ENCODE measurements at places on chromosomes 1 and 21.

DNA sequence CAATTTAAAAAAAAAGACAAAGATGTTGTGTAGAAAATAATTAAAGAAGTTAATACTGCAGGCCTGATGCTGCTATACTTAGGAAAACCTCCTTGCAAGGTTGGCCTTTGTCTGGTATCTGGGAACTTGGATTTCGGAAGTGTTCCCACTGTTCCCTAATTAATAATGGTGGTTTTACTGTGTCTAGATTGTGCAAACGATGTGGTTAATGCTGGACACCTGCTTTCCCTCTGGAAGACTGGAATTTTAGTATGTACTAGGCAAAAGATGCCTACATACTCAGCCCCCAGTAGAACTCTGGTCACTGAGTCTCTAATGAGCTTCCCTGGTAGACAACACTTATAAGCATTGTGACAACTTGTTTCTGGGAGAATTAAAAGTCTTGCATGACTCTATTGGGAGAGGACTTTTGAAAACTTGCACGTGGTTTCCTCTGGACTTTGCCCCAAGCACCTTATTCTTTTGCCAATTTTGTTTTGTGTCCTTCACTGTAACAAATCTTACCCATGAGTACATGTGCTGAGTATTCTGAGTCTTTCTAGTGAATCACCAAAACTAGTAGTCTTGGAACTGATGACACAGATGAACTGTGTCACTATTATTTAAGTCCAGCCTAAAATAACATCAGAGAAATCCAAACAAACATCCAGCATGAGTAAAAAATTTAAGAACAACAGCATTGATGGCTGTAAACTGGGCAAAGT, 40.4 kb downstream of the LIN9 start:
- no peak for DNase-seq

DNA sequence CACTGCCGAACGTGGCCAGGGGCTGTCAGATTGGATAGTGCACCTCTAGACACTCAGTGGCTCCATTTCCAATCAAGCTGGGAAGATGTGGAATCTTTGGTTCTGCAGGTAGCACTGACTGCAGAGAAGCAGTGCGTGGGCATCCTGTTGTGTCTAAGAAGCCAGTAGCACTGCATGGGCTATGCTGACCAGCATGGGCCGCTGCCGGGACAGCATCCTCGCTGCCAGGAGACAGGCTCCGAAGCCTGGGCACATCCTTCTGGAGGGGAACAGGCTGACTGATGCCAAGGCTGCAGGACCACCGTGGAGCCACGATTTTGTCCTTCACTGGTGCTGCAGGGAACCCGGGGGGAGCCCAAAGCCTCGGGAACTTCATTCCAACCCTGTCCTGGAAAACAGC, 649.4 kb downstream of the NPHP4 start:
- no peak for DNase-seq

GRCh38 chr1:69787151-69787550, 219.4 kb downstream of the LRRC7 start:
- DNase-seq: no peak

DNA sequence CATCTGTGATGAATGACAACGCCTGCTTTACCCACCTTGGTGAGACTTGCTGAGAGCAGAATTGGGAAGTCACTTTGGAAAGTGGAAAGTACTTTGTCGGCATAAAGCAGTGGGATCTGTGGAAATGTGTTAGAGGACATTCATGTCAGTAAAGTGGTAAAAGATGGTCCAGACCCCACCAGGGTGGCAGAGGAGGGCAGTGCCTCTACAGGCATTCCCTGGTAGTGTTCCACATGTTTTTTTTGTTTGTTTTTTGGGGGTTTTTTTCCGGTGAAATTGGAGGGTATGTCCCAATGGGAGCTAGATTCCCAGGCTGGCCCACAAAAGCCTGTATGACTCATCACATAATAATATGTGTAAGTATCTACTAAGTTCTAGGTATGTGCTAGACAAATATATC, 80.6 kb downstream of the ELAVL4 start:
- DNase-seq: no peak

GRCh38 chr1:234704106-234704887, 94.3 kb upstream of the IRF2BP2 start:
- no peak for DNase-seq

- DNase-seq: no peak
Measured at GRCh38 chr1:156584813-156585212, 5.3 kb downstream of the TTC24 start.

GRCh38 chr1:176178316-176178715, 28.8 kb downstream of the COP1 start:
- DNase-seq: no peak

GRCh38 chr1:100349246-100349645, 3.1 kb upstream of the CDC14A start:
- DNase-seq: no peak

DNA sequence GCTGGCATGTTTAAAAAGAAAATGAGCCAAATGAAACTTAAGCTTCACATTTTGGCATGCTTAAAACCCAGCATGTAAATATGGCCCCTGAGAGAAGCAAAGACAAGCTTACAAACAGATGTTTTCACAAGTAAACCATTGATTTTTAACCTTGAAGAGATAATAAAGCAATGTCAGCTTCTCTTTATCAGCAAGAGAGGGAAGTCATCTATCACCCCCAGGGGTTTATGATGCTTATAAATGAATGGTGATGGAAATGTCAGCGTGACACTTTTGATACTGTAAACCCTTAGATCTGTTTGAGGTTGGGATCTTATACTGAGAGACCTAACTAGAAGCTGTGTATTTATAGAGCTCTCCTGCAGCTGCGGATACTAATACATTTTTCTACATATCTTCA, 471.3 kb downstream of the PLA2G4A start:
- no peak for DNase-seq

DNA sequence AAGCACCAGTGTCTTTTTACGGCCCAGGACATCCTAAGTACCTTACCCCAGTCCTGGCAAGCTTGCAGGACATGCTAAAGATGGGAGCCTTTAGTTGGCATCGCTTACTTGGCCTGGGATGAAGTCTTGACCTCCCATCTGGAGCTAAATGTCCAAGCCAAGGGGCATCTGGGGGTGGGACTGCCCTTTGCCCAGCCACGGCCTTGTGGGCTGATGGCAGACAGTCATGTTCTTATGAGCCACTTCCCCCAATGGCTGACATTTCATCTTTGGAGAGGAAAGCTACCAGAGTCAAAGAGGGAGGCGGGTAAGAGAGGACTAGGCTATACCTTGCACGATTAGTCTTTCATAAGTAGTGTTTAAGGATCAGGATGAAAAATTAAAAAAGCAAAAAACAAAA, 32.2 kb downstream of the OPTC start:
- no peak for DNase-seq

- no peak for DNase-seq
Measured at GRCh38 chr1:160416369-160416768, 16.0 kb downstream of the VANGL2 start.

- no peak for DNase-seq
Measured at GRCh38 chr1:210917560-210918169, 216.3 kb downstream of the KCNH1 start.

DNA sequence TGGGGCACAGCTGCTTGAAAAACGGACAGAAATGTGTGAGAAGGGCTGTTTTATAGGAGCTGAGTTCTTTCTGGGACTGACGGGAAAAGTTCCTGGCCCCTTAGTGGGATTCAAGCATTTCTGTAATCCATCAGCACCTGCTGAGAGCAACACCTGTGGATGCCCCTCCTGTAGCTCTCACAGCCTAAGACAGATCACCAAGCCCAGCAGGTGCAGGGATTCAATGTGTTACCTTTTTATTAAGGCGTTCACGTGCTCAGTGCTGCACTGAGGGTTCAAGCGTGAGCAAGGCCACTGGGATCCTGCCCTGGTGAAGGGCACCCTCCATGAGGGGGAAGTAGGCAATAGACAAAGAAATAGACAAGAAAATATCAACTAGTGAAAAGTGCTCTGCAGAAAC, 14.9 kb downstream of the OLFML2B start:
- no peak for DNase-seq

GRCh38 chr21:10521091-10521598, at the start of gene TPTE:
TSS of gene TPTE (plus strand) at chr21:10521583. CDS start at chr21:10538724, 17,141 bp downstream.
- no peak for DNase-seq

DNA sequence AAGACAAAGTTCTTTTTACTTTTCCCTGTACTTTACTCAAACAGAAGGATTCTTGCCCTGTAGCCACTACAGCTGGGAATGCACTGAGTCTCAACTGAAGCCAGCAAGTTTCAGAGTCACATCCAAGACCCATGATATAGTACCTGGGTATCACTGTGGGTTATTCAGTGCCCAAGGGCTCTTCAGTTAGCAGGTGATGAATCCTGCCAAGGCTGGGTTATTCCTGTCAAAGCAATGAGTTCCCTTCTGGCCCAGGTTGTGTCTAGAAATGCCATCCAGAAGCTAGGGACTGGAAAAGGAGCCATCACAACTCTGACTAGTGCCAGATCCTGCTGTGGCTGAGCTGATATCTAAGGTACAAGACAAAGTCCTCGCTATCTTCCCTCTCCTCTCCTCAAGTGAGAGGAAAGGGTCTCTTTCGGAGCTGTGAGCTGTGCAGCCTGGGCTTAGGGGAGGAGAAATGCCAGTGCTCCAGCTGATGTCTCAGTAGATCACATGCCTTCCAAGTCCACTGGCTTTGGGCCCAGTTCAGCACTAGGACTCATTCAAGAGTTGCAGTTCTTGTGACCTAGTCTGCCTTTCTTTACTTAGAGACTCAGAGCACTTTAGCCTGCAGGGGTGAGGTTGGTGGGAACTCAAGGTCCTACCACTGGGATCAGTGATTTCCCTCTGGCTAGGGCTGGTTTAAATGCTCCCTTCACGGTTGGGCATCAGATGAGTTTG, 369.4 kb downstream of the TBX15 start:
- no peak for DNase-seq

- DNase-seq: no peak
Measured at GRCh38 chr1:229325401-229325800, 17.4 kb downstream of the CCSAP start.

GRCh38 chr1:89733748-89734147, 87.1 kb upstream of the LRRC8D start:
- DNase-seq: no peak

- DNase-seq: no peak
Measured at GRCh38 chr1:50197216-50197615, 88.5 kb downstream of the ELAVL4 start.

DNA sequence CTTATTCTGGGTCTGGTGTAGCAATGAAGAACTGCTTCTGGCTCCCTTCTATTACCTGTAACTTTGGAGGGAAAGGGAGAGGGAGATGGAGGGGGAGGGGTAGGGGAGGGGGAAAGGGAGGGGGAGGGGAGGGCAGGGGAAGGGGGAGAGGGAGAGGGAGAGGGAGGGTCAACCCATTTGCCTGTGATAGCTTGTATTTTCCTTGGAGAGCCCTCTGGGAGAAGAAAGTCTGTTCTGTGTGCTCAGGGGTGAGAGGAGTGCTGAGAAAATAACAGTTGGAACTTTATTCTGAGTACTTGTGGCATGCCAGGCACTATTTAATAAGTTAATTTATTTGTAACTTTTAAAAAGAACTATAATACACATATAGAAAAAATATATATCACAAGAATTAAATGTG, 70.7 kb upstream of the TSPAN2 start:
- no peak for DNase-seq

- DNase-seq: no peak
Measured at GRCh38 chr1:153348511-153349362, at the start of gene PGLYRP4. TSS of gene PGLYRP4 (minus strand) at chr1:153348841. CDS start at chr1:153347932, 909 bp downstream.

DNA sequence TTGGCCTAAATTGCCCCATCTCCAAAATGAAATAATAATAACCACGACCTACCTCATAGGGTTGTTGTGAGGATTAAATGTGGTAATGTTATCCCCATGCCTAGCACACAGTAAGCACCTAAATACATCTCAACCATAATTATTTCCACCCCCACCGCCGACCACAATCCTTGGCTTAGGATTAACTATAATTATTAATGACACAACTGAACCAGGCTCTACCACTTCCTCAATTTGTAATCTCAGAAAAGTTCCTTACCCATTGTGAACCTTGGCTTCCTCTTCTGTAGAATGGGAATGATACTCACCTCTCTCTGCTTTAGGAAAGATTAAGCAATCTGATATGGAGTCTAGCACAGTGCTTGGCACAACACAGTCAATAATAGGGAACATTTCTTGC, 44.3 kb upstream of the TACSTD2 start:
- DNase-seq: no peak

GRCh38 chr1:88698140-88698539, 14.1 kb downstream of the PKN2 start:
- no peak for DNase-seq

DNA sequence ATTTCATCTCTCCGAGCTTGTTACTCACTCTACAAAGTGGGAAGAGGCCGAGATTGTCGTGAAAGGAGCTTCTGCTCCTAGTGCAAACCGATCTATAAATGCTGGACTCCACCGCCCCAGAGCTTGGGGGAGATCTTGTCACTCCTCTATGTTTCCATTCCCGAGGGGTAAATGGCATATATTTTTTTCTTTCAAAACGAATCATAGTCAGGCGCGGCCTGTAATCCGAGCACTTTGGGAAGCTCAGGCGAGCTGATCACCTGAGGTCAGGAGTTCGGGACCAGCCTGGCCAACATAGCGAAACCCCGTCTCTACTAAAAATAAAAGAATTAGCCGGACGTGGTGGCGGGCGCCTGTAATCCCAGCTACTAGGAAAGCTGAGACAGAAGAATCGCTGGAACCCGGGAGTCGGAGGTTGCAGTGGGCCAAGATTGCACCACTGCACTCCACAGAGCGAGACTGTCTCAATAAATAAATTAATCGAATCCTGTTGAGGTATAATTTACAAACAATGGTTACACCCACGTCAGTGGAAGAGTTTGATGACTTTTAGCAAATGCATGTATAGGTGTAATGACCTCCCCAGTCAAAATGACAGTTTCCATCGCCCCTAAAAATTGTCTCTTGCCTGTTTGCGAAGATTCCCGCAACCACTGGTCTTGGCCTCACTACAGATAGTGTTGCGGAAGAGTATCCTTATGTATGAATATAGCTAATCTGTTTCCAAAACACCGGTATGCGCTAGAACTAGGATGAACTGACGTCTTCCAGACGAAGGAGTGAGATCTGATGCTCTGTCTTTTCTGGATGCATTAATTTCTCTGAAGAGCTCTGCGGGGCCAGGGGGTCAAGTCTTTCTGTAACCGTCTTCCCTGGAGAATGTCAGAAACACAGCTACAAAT, 840 bp upstream of the HEATR1 start:
- no peak for DNase-seq

DNA sequence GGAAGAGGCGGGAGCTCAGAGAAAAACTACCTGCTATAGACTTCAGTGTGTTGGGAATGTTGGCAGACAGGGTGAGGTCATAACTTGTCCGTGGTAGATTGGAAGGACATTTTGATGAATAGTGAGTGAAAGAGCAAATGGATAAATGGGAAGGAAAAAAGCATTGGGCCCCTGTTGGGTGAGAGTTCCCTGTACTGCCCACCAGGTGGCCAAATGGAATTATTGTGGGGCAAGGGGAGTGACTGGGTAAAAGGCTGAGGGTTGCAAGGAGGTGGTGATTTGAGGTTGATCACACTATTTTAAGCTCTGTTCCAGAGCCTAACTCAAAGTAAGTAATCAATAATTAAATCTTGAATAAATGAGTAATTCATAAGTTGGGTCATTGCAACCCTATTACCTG, 60.4 kb downstream of the MRPS6 start:
- DNase-seq: no peak

GRCh38 chr1:192343344-192343743, 26.6 kb downstream of the RGS21 start:
- DNase-seq: no peak

- no peak for DNase-seq
Measured at GRCh38 chr1:22971611-22972405, 858 bp downstream of the LACTBL1 start.

Data from smooth muscle cell of the brain vasculature (primary cell).